ENCODE measurements at places on chromosomes 4 and X. TPM values are rescaled to one million over a fixed set of nuclear protein-coding genes. Genes with fewer than 3 reads are reported as not detected.

CCSER1 gene
- 4.4 TPM for total RNA-seq

CXCL1 gene
- total RNA-seq: 33.4 TPM

MAPK10 gene
- not detected for total RNA-seq

ZCCHC18 gene
- total RNA-seq: 1.8 TPM

SFRP2 gene
- not detected for total RNA-seq

HAND2 gene
- 1.7 TPM for total RNA-seq

INTS6L gene
- 2.9 TPM for total RNA-seq

SULT1E1 gene
- total RNA-seq: 8.5 TPM

ZNF718 gene
- total RNA-seq: 6.9 TPM

BMP3 gene
- not detected for total RNA-seq

CXCL13 gene
- total RNA-seq: not detected

MAGED4B gene
- total RNA-seq: 46.1 TPM

DDX3X gene
- total RNA-seq: 291 TPM
